ENCODE measurements at places on chromosomes 3 and 15.

GRCh38 chr3:196397941-196398340 is 34.3 kb downstream of the UBXN7 start:
- DNase-seq, result no peak

GRCh38 chr3:49611719-49612118 is 57.4 kb downstream of the BSN start:
- DNase-seq, result no peak

- no peak for DNase-seq
Observed at GRCh38 chr15:40340740-40341400, at the start of gene CCDC9B. Gene CCDC9B, minus strand, starts transcription at chr15:40340939. Its CDS starts 120 bp downstream, at chr15:40340819.

DNA sequence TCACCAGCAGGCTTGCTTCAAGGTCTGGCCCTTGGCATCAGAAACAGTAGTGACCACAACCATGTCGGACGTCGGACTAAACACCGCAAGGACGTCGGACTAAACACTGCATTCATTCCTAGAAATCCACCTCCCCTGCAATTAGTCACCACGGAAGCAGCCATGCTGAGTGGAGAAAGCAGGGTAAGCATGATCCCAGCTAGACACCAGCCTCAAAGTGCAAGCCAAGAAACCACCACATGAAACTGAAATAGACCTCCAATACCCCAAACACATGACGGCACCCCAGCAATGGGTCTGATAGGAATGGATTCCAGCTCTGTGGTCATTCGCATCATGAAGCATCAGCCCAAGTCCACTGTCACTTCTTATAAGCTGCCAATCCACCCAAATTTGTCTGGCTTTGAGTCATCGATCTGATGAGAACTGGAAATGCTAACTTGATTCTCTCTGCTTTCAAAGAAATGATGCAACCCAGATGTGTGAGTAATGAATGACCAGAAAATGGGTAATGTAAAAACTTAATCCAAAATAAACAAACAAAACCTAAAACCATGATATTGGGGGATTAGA is 348.3 kb upstream of the TMCO5A start:
- no peak for DNase-seq

DNA sequence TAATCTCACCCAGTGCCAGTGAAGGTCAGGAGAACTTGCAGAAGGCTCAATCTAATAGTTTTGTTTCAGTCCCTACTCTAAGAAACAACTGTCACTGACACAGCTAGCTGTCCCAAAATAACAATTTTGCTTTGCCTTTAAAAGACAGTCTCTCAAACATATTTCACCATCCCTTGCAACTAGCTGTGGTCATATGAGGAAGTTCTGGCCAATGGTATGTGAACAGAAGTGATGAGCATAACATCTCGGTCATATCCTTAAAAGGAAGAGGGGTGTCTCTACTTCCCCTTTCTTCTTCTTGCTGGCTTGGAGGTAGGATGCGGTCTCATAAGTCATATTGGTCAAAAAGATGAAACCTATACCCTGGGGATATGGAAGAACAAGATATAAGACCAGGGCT is 198.1 kb downstream of the NEK10 start:
- DNase-seq, result no peak

GRCh38 chr3:117150628-117151027 is 441.0 kb downstream of the TUSC7 start:
- no peak for DNase-seq
